Mesothelial cell of epicardium (in vitro differentiated cells): ENCODE measurements at places on chromosomes 16 and 17.

DNA sequence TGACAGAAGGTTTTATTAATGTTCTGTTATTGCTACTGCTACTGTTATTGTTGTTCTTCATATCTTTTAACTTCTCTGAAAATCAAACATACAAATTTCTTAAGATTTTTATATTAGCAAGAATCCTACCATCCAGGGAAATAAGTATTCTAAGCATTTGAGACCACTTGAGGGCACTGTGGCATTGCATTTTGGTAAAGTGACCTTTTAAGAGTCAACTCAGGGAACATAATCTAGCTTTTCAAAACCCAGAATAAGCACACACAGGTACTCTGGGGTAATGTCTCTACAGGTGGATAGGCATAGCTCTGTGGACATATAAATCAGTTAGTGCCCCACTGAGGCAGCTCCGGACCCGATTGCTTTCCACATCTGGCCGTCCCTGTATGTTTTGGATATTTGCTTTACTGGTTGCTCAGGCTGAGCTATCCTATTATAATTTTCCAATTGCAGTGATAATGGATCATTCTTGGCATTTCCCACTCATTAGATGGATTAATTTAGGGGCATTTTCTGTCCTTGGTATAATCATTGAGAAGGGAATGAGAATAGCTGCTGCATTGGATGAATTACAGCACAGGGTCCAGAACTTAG lies 1425.1 kb upstream of the CDH8 start:
- peak; percentile 37 for DNase-seq

GRCh38 chr17:1577182-1577581 lies 14.6 kb upstream of the PITPNA start:
- DNase-seq = no peak

DNA sequence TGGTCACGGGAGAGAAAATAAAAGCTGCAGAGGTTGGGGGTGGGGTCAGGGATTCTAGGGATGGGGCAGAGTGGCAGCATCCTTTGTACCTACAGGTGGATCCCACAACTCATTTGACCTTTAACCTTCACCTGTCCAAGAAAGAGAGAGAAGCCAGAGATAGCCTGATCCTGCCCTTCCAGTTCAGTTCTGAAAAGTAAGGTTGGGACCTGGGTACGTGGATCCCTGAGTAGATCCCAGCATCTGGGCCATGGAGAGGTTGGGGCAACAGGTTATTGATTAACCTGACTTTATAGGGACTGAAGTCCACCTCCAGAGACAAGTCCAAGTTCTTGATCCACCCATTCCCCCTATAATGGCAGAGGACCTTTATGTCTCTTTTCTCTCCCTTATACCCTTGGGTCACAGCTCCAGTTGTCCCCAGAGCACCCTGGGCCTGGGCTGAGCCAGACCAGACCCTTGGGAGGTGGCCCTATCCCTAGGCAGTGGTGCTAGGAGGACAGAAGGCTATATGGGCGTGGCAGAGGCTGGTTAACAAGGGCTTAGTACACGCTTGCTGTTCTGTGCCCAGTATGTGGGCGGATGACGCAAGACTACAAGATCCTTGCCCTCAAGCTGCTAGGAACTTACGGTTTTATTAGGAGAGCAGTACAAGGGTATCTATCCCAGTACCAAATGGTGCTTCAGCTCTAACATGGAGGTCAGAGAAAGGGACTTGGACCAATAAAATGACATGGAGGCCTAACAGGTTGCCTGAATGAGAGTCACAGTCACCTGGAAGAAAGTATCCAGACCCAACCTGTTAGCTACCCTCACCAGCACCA lies 3.3 kb downstream of the CLDN7 start:
- no peak for DNase-seq

- peak; percentile 51 for DNase-seq
Observed at GRCh38 chr16:68704232-68704867, 32.7 kb upstream of the CDH1 start.

GRCh38 chr16:82340531-82340930 lies 170.5 kb upstream of the MPHOSPH6 start:
- DNase-seq = no peak

DNA sequence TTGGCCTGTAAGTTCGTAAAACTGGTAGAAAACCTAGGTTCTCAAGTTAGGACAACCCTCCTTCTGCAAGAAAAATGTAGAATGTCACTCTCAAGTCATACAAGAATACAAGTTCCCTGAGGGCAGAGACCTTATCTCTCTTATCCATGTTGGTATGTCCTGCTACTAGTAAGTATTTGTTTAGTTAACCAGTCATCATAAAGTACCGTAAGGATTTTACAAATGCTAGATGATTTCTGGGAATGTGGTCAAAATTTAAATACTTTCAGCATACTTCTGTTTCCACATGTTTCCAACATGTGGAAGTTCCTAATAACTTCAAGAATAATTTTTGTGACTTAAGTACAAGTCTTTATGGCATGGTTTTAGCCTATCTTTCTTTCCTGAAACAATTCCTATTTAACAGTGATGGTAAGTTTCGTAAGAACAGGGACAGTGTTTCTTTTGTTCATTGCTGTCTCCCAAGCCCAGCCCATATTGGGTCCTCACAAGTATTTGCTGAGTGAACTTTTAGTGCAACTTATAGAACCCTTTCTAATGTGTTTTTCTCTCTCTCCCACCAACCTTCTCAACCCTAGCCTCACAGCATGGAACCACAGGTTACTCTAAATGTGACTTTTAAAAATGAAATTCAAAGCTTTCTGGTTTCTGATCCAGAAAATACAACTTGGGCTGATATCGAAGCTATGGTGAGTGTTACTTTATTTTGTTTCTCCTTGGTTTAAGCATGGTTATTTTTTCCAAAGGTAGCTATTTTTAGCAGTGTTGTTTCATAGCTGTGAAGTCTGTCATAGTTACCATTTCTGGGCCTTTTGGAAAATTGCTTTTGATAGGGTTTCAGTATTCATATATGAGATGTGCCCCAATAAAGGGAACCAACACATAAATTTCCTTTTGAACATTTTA lies 4.5 kb downstream of the NBR1 start:
- DNase-seq = no peak

DNA sequence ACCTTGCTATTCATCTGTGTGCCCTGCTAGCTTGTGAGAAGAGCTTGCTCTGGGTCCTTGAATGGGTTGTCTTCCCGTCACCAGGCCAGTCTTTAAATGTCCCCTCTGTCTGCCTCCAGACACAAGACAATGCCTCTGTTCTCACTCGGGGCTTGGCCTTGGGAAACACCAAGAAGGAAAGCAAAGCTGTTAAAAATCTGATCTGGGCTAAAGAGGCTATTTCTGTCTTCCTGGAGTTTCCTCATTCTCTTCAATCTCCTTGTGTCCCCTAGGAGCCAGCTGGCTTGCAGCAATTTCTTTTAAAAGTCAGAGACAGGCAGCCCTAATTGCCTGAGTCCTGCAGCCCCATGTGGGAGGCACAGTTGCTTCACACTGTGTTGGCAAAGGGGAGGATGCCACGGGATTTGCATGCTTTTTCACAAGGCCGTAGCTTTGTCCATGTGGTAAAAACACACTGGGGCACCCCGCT lies 2.5 kb downstream of the DNAI2 start:
- no peak for DNase-seq

DNA sequence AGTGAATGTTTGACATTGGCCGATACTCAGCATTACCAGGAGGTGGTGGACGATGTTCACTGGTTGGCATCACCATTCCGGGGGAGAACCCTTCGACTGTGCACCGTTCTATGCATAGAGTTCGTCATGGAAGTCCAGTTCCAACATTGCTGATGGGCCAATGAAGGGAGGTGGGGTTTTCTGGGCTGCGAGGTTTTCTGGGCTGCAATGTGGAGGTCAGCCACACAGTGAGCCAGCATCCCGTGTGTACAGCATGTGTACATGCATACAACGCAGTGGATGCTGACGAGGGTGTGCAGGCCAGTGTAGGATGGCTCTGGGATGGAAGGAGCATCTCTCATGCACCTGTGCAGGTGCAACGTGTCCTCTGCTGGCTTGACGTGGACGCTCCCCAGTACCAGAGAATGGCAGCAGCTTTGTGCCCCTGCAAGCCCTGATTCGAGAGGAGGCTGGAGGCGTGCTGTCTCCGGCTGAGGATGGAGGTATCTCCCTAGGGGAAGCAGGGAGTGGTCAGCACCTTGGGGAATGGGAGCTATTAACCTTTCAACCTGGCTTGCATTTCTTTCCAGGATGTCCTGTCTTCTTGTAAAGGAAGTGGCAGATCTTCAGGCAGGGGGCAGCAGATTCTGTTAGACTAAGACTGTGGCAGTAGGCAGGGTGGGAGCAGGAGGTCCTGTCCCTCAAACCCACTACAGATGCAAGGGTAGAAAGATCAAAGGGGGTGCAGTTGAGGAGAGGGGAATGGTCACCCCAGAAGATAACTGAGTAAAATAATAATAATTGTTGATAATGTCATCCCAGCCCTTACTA lies 98.2 kb downstream of the CYLD start:
- no peak for DNase-seq

GRCh38 chr17:73510981-73511718 lies 133.1 kb downstream of the SDK2 start:
- no peak for DNase-seq

DNA sequence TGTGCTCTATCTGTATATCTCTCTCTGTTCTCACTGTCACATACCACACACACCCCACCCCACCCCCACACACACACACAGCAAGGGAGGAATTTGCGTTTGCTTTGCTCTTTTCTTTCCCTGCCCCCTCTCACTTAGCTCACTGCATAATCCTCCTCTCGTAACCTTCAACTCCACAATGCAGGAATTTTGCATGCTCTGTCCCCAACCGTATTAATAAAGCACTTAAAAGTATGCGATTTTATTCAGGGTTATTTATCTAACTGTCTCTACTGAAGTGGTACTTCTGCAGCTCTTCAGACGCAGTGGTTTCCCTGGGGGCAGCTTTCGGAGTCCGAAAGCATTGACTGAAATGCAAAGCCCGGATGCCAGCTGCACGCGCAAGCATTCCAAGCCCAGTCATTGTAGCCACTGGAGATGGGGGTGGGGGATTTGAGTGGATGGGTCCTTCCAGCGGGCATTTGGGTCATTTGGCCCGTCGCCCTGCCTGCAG lies 105.4 kb upstream of the RBFOX1 start:
- DNase-seq = no peak

- no peak for DNase-seq
Observed at GRCh38 chr17:19727501-19728078, 11.2 kb upstream of the SLC47A2 start.

DNA sequence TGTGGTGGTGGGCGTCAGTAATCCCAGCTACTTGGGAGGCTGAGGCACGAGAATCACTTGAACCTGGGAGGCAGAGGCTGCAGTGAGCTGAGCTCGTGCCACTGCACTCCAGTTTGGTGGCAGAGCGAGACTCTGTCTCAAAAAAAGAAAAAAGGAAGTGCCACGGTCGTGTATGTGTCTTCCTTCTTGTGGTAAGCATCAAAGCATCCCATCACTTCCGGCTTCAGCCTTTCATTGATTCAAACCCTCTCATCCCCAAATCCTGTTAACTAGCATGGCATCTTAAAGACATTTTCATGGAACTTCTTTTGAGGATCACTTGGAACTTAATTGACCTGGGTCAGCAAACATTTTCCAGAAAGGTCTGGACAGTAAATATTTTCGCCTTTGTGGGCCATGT lies 126.2 kb downstream of the CPPED1 start:
- no peak for DNase-seq

GRCh38 chr17:32813021-32813420 lies 63.9 kb downstream of the MYO1D start:
- no peak for DNase-seq

DNA sequence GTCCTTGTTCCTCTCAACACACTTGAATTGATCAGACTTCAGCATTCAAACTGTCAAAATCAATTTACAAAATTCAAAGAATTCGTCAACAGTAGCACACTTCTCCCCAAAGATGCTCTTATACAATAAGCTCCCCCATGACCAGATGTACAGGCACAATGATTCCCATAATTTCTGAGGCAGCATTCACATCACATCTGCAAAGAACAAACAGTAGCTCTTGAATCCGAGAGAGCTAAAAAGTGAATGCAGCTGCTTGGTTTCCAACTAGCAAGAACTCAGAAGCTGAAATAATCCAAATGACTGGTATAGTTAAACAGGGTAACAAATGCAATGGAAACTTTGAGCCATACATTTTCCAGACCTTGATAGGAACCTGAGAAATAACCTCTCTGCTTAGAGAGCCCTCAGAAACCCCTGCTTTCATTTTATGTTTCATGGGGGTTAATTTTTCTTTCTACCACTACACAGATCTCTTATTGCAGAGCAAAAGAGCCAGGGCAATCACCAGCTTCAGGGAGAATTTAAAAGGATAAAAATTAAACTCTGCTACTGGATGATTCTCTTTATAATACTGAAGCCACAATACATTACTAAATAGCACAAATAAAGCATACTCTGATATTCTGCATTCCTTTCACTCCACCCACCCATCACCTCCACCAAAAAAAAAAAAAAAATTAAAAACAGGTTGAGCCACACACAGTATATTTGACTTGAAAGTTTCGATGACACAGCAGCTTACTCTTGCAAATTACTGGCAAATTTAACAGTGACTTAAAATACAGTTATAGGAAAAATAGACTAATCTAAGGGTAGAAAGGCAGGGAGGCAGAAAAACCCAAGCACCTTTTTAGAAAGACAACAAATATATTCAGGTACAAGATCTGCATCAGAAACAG lies 23.1 kb upstream of the TMEM97 start:
- no peak for DNase-seq

- no peak for DNase-seq
Observed at GRCh38 chr16:53773881-53774280, 69.9 kb downstream of the FTO start.

- no peak for DNase-seq
Observed at GRCh38 chr16:86610779-86611524, 32.6 kb downstream of the FOXL1 start.

DNA sequence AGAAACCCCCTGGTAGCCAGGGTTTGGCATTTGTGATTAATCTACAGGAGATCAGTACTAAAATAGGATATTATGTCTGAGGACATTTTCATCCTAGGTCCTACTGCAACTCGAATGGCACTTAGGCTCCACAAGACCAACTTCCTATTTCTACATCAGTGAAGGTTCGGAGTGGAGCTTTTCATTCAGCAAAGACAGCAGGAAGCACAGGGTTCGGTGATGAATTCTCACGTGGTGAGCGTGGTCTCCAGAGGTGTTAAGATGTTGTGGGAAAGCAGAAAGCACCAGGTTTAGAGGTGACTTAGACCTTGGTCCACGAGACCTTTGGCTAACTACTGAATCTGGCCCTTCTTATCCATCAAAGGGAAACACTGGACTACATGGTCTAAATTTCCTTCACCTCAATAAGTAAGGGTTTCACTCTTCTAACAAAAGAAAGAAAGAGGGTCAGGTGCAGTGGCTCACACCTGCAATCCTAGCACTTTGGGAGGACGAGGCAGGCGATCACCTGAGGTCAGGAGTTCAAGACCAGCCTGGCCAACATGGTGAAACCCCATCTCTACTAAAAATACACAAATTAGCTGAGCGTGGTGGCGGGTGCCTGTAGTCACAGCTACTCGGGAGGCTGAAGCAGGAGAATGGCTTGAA lies 13.9 kb upstream of the HELZ start:
- DNase-seq = no peak

GRCh38 chr17:76543826-76544545 lies 4.1 kb downstream of the PRCD start:
- no peak for DNase-seq

GRCh38 chr17:3988297-3989040 lies 24.2 kb upstream of the ATP2A3 start:
- peak; percentile 5 for DNase-seq

GRCh38 chr17:19867329-19868078 lies at the start of gene ULK2:
TSS of gene ULK2 (minus strand) at chr17:19867936. CDS start at chr17:19867417, 519 bp downstream.
- peak; percentile 74 for DNase-seq

- no peak for DNase-seq
Observed at GRCh38 chr17:76354317-76354729, 607 bp upstream of the PRPSAP1 start.
